Fibroblast of skin of right biceps (primary cell): ENCODE measurements at places on chromosomes 7 and 10.

DNA sequence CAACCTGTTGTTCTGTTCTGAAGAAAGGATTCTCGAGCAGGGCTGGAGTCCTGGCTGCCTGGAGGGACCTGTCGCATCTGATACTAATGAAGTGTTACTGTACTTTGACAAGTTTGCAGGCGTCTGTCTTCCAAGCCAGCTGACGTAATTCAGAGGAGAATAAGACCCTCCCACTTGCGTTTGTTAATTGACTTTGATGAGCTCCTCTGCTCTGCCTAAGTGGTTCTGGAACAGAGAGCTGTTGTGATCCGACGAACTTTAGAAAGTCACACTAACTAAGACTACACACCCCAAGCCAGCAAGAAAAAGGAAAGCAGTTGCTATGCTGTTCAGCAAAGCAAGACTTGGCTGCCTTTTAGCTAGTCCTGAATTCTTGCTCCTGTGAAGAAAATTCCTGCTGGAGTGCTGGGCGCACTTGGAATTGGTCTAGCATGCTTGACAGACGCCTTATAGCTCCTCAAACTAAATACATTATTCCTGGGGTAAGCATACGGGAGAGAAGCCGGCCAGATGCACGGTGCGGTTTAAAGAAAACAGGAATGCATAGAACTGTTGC is 200.3 kb downstream of the CACNB2 start:
- peak; percentile 19 for DNase-seq

GRCh38 chr10:122165484-122166276 is 105.4 kb upstream of the BTBD16 start:
- no peak for DNase-seq

DNA sequence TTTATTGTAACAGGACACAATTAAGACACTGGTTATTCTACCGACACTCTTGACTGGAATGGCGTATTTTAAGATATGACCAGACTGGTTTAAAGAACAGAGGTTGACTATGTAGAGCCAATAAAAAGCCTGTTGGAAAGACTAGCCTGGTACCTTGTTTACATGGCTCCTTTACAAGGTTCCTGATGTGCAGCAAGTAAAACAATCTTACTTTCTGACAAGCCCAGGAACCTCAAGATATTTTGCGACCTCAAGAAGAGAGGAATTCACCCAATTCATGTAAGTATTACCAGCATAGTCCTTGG is 14.1 kb downstream of the LARP4B start:
- DNase-seq = no peak

- DNase-seq = peak; percentile 65
These were observed 51.0 kb upstream of the TRIM8 start for GRCh38 chr10:102593074-102593803.

- DNase-seq = no peak
These were observed 89.4 kb upstream of the LEP start for GRCh38 chr7:128151635-128152034.

- no peak for DNase-seq
These were observed 43.8 kb downstream of the ARL4A start for GRCh38 chr7:12731214-12731656.

- no peak for DNase-seq
These were observed 61.1 kb downstream of the SORCS1 start for GRCh38 chr10:107103174-107104025.

GRCh38 chr10:14665865-14666857 is 108.5 kb downstream of the FAM107B start:
- peak; percentile 12 for DNase-seq

DNA sequence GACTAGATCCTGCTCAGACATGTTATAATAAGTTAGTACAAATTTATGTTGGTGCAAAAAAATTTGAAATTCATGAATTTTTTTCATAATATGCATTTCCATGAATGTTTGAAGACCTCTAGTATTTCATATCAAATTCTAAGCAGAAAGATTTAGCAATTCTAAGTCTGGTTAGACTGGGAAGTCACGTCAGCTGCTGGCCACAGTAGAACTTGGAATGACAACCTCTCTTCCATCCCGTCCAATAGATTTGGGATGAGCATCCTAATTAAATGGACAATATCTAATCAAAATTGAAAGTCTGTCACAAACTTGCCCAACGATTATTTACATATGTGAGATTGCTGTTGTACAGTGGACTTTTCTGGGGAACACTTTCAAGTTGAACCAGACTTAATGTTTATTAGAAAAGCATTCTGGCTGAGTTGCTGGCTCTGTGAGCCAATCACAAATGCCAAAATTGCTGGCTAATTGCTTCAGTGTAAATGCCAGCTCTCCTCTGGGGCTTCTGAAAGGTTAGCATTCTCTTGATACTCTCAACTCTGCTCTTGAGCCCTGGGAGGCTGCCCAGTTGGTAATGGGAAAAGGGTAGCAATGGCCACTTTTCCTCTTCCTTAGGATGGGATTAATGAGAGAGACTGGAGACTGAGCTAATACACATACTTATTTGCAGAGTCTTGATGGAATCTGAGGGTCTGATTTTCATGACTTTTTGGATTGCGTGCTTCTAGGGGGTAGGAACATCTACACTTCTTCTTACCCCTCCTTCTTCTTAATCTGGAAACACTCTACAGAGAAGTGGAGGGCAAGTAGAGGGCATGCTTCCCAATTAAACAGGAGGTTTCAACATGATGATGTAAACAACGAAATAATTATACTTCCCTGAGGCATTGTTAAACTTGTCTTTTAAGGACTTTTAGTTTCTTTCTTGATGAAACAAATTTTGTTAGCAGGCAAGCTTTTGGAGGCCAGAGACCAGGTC is 253.5 kb downstream of the BAMBI start:
- DNase-seq = no peak

GRCh38 chr7:114533131-114533530 is 118.5 kb downstream of the FOXP2 start:
- DNase-seq = no peak

DNA sequence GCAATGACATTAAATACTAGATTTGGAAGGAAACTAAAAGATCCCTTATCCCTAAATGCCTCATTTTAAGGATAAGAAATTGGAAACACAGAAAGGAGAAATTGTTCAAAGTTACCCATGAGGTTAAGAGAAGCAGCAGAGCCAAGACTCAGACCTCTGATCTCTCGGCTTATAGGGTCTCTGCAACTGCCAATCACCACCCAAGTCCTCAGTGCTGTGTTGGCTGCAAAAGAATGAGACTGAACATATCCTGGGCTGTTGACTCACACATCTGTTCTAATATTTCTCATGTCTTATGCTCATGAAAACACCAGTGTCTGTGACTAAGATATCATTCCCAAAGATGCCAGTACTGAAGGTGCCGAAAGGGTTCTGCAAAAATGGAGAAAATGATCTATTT is 153.3 kb downstream of the XPNPEP1 start:
- no peak for DNase-seq

- DNase-seq = peak; percentile 77
These were observed at the start of gene IGFBP3 for GRCh38 chr7:45920502-45921380. Gene IGFBP3, minus strand, starts transcription at chr7:45921272. Its CDS starts 132 bp downstream, at chr7:45921140.

DNA sequence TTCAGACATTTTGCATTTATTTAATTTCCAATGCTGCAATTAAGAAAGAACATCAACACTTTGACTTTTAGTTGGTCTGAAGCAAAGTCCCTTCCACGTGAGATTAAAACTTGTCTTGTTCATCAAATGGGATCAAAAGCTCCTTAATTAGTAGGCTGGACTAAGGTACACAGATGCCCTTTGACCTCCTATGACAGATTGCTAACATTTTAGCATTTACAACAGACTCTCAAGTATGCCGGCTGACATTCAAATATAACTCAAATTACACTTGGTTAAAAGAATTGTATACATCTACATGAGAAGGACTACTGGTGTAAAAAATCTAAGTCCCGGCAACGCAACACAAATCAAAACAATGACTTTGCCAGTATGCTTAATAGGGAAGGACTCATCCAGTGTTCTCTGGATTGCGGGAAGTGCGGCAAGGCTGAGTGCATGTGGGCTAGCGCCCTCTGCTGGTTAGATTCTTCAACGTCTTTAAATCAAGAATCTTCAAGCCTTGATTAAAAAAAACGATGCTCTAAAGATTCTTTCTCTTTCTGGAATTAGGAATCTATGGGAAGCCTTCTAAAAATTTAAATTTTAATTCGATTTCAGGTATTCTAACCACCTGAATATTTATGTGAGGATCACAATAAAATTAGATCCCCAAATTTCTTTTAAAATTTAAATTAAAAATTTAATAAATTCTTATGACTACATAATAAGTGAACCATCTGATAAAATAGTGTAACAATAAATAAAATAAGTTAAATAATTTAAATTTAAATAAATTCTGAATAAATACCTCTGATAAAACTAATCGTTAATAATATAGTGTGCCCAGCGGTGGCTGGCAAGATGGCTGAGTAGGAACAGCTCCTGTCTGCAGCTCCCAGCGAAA is 444.7 kb downstream of the DGKB start:
- peak; percentile 72 for DNase-seq

DNA sequence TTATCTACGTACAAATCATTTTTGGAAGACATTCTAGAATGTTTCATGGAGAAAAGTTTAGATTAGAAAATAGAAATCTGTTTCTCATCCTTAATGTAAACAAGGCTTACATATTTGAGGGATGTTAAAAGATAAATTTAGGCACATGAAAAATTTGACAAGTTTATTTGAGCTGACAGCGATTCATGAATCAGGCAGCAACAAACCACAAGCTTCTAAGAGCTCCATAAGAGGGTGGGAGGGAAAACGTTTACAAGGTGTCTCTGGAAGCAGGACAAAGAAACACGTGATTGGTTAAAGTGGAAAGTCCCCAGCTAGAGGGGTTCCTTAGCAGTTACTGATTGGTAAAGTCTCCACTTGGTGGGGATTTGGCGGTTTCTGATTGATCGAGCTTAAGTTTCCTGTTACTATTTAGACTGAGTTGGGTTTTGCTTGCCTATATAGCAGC is 228.9 kb upstream of the PITRM1 start:
- peak; percentile 92 for DNase-seq

DNA sequence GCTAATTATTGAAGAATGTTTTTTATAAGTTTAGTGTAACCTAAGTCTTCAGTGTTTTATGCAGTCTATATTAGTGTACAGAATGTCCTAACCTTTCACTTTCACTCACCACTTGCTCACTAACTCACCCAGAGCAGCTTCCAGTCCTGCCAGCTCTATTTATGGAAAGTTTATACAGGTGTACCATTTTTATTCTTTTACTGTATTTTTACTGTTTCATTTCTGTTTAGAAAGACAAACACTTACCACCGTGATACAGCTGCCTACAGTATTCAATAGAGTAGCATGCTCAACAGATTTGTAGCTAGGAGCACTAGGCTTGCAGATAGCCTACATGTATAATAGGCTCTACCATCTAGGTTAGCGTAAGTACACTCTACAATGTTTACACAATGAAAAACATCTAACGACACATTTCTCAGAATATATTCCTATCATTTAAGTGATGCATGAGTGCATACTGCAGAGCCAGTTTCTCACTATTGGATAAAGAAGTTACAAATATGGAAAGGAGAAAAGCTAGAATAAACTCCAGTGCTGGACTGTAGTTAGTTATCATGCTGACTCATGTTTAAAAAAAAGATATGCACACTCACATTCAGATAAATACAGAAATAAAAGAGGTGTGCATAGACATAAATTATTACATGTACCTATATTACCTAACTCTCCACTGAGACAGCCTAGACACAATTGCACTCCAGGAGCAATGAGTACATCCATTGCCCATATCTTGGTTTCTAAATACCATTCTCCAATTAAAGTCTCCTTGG is 30.4 kb downstream of the STEAP1B start:
- no peak for DNase-seq

- no peak for DNase-seq
These were observed 24.8 kb upstream of the MNX1 start for GRCh38 chr7:157035302-157035701.

GRCh38 chr7:126361183-126361582 is 891.6 kb downstream of the GRM8 start:
- no peak for DNase-seq

GRCh38 chr10:241451-241850 is 106.2 kb downstream of the ZMYND11 start:
- DNase-seq = no peak

GRCh38 chr10:73186266-73186665 is 18.3 kb downstream of the FAM149B1 start:
- DNase-seq = no peak

- peak; percentile 58 for DNase-seq
These were observed at the start of gene GATA3 for GRCh38 chr10:8054494-8055407. Gene GATA3, plus strand, starts transcription at chr10:8054688. Its CDS starts 968 bp downstream, at chr10:8055656.

GRCh38 chr10:101569622-101570427 is 18.2 kb downstream of the POLL start:
- peak; percentile 62 for DNase-seq

GRCh38 chr7:25384788-25385505 is 156.7 kb upstream of the NPVF start:
- no peak for DNase-seq

DNA sequence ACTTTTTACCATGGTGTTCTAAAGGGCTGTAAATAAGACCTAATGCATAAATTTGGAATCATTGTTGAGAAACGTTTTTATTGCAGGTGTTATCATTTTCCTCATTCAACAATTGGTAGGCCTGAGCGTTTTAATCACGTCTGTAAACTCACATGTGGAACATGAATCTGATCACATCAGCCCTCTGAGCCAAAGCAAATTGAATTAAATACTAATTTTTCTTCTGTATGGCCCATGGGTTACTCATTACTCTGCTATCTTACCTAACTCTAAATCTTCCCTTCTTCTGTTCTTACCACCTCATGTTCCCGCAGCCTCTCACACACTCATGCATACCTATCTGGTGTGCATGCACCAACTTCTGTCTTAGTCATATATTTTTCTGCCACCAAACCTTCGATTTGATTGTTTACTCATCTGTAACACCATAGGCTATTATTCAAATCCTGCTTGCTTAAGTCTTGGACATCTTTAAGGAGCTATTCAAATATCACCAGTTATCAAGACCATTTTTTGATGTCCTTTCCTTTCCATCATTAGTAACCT is 82.3 kb downstream of the NXPH1 start:
- no peak for DNase-seq

- no peak for DNase-seq
These were observed 8.4 kb upstream of the LRRC61 start for GRCh38 chr7:150314639-150315239.

DNA sequence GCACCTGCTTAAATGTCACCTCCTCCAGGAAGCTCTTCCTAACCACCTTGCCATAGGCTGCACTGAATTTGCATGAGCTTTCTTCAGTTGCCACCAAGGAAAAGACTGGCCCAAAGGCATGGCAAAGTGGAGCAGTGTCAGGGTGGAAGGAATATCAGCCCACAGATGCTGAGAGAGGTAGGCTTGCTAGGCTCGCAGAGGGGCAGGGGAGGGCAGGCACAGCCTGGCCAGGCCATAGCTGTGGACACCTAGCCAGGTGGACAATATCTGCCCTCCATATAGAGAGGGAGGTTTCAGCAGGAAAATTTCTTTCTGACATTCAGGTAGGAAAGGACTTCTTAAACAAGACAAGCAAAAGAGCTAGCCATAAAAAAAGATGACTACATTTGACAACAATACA is 166.3 kb downstream of the GRID1 start:
- no peak for DNase-seq

DNA sequence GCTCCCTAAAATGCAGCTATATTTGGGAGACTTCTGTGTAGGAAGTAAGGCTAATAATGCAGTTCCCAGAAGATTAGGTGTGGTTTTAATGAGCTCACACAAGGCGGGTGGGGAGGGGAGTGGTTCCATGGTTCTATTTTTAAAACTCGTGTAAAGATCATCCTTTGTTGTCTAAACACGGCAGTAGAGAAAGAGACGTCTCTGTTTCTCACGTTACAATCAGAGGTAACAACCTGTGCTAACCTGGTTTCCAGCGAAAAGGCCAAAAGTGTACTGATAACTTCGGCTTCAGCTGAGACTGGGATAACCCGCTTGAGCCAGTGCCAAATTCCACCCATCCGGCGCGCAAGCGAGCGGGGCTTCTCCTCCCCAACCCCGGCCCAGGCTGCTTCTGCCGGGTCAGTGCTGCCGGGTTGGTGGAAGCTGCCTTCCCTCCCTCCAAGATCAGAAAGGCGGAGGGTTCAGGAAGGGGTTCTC is 2.5 kb upstream of the MAP3K8 start:
- peak; percentile 47 for DNase-seq
